Activated T-helper 1 cell treated with Interleukin-2 at 50 U/mL for 16 hours (primary cell): ENCODE measurements at places on chromosomes 4 and X.
A peak's percentile ranks its signal among the peaks of the same experiment; 100 is the strongest.

GRCh38 chr4:6313216-6313615 lies 43.6 kb downstream of the WFS1 start:
- DNase-seq: no peak

DNA sequence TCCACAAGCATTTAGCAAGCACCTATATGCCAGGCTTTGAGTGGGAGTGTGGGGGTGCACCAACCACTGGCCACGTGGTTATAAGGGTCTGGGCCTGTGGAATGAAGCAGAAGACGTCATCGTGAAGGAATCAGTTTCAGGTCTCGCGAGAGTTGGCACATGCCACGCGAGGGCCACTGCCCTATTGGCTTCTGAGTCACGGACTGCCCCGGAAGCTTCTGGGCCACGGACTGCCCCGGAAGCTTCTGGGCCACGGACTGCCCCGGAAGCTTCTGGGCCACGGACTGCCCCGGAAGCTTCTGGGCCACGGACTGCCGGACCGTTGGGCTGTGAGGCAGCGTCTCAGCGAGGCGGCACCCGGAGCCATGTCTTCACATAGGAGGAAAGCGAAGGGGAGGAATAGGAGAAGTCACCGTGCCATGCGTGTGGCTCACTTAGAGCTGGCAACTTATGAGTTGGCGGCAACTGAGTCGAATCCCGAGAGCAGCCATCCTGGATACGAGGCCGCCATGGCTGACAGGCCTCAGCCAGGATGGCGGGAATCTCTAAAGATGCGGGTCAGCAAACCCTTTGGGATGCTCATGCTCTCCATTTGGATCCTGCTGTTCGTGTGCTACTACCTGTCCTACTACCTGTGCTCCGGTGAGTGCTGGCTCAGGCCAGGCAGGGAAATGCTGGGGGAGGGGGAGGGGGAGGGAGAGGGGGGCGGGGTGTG lies at the start of gene FMR1NB:
FMR1NB (plus strand) TSS at position 300 of the 715 bp plus-strand sequence; CDS start at position 366, 66 bp downstream.
- DNase-seq: no peak

DNA sequence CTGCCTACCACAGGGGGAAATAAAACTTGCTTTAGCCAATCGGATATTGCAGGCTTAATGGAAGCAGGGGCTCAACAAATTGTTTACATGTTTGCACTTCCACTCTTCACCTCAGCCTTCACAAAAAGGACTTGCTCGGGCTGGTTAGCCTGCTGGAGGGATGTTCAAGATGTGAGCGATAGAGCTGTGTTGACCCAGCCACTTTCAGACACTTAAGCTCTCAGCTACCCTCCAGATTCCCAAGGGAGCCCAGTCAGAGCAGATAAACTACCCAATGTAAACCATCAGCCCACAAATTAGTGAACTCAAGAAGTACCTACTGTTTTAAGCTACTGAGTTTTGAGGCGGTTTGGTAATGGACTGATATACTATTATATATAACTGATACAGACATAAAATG lies 508.4 kb upstream of the FTHL17 start:
- DNase-seq: no peak

DNA sequence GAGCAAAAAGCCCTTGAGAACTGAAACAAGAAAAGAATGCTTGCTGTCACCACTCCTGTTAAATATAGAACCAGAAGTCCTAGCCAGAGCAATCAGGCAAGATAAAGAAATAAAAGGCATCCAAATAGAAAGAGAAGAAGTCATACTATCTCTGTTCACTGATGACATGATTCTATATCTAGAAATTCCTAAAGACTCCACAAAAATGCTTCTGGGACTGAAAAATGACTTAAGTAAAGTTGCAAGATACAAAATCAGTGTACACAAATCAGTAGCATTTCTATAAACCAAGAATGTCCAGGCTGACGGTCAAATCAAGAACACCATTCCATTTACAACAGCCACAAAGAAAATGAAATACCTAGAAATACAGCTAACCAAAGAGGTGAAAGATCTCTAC lies 552.7 kb upstream of the SLIT2 start:
- DNase-seq: no peak

GRCh38 chrX:129981752-129982299 lies 609 bp upstream of the BCORL1 start:
- DNase-seq: no peak

GRCh38 chrX:149829751-149830191 lies 48.0 kb downstream of the MAGEA9 start:
- no peak for DNase-seq

DNA sequence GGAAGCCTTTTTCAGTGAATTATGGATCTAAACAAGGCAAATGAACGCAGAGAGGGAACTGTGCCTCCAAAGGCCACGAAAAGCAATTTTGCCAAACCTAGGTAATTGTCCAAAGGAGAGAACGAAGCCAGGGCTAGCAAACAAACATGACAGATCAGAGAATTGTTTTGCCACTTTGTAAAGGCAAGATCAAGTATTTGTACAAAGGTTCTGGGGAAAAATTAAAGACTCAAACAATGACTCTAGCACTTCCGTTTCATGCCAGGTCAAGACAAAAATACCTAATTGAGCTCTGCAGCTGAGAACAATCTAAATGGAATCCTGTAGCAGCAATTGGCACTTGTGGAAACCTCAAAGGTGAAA lies 8.5 kb downstream of the RBM47 start:
- DNase-seq: no peak

DNA sequence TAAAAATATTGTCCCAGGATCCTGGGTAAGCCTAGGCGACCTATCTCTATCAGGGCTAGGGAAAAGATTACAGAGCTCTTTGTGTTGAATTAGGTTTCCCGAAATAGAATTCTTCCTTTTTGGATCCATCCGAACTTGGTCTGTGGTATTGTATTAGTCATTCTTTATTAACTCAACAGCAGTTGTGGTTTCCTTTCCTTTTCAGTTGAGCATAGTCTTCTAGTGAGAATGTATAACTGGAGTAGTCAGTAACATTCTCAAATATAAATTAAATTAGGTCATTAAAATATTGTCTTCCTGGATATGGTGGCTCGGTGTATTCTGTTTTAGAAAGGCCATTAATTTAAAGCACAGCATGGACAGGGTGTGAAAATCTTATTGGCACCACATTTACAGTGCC lies 520.4 kb downstream of the NLGN4X start:
- DNase-seq: no peak

DNA sequence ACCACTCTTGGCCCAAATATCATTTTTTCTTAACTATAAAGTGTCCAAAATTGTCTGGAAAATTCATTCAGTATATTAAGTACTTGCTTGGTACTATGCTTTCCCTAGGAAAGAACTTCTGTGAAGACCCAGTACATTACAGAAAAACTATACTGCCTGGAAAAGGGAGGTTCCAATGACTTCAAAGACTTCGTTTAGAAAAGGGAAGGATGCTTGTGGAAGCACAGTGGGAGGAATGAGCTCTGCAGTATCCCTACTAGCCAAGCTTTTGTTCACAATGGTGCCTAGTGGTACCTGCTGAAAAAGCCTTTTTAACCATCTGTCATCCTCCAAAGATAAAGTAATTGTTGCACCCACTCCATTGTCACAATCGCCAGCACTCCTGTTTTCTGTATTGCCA lies 7.2 kb downstream of the TEC start:
- no peak for DNase-seq

DNA sequence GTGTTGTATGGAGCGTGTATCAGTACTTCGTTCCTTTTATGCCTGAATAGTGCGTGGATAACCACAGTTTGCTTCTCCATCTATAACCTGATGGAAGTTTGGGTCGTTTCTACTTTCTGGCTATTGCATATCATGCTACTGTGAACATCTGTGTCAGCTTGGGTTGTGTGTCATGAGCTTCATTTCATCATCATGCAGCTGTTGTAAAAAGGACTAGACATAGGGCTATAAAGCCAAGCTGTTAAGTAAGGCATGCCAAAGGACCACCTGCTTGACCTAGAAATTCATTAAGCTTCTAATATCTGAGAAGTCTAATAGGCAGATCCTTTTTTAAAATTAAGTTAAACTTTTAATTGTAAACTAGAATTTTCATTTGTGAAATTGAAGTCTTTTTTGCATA lies 18.4 kb downstream of the SMS start:
- DNase-seq: no peak

GRCh38 chr4:73067971-73068394 lies 1.5 kb downstream of the COX18 start:
- DNase-seq: no peak

GRCh38 chrX:19739683-19740082 lies 147.7 kb downstream of the SH3KBP1 start:
- DNase-seq: peak; percentile 15

- DNase-seq: no peak
Observed at GRCh38 chr4:87304745-87305432, 17.8 kb downstream of the HSD17B13 start.

DNA sequence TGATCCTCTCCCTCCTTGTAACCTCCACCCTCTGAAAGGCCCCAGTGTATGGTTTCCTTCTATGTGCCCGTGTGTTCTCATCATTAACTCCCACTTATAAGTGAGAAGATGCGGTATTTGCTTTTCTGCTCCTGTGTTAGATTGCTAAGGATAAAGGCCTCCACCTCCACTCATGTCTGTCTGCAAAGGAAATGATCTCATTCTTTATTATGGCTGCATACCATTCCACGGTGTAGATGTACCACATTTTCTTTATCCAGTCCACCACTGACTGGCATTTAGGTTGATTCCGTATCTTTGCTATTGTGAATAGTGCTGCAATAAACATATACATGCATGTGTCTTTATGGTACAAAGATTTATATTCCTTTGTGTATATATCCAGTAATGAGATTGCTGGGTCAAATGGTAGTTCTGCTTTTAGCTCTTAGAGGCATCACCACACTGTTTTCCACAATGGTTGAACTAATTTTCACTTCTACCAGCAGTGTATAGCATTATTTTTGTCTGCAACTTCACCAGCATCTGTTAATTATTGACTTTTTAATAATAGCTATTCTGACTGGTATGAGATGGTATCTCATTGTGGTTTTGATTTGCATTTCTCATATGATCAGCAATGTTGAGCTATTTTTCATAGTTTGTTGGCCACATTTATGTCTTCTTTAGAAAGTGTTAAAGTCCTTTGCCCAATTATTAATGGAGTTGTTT lies 1030.9 kb downstream of the FSTL5 start:
- DNase-seq: no peak

DNA sequence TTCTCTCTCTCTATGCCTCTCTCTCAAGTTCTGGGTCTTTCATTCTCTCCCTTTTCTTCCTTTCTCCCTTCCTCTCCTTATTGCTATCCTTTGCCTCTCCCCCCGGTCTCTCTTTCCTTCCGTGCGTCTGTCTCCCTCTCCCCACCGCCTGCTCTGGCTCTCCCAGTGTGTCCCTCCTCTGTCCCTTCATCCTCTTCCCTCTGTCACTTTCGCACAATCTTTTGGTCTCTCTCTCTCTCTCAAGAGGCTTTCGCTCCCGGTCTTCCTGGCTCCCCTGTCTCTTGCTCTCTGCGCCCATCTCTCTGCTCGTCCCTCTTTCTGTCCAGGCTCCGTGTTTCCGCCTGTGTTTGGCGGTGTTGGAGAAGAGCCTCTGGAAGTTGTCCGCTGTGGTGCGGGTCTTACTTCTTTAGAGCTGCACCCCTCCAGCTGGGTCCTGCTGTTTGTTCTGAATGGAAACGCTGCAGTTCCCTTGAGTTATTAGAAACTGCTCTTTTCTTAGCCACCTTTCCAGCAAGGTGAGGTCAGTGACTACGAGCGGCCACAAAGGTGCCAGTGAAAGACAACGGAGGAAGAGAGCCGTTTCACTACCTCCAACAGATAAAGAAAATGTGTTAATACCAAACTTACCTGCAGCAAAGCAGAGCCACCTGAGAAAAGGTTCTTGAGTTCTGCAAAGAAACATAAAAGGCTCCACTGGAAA lies 1.1 kb downstream of the BMPR1B start:
- no peak for DNase-seq

DNA sequence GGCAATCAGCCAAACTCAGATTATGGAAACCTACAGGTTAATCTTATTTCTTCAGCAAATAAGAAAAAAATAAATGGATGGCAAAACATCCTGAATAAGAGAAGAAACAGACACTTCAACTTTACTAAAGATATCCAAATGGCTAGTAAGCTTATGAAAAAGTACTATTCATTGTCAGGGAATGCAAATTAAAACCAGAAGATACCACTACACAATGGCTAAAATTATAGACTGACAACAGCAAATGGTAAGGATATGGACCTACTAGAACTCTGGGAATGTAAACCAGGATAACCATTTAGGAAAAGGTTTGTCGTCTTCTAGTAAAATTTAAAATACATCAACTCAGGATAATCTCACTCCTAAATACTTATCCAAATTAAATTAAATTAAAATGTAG lies 24.3 kb downstream of the GRSF1 start:
- DNase-seq: no peak

DNA sequence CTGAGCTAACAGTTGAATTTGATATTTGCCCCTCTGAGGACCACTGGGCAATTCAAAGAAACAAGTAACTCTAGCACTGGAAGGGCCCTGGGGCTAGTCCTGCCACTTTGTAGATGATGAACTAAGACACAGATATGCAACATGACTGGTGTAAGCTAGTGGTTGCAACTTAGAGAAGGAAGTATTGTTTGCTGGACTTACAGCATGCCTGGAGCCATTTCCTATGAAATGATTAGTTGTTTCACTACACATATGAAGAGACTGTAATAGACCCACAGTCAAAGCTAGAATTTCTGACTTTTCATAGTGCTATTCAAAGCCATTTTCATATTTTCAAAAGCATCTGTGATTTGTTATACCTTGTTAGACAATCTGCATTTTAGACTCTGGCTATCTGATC lies 96.2 kb downstream of the TSPAN7 start:
- DNase-seq: no peak

GRCh38 chr4:19636451-19636850 lies 615.3 kb upstream of the SLIT2 start:
- DNase-seq: no peak

DNA sequence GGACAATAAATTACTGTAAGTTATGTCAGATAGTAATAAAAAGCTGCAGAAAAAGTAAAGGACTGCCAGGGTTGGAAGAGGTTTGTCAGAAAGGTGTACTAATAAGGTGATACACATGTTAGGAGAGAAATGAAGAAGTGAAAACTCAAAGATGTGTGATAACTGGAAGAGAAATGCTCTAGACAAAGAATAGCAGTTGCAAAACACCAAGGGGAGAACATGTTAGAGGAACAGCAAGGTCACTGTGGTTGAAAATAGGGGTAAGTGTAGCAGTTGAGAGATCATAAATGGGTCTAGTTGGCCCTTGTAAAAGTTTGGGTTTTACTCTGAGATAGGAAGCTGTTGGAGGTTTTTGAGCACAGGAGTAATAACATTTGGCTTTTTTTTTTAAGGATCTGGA lies 46.9 kb downstream of the HSPA4L start:
- no peak for DNase-seq

DNA sequence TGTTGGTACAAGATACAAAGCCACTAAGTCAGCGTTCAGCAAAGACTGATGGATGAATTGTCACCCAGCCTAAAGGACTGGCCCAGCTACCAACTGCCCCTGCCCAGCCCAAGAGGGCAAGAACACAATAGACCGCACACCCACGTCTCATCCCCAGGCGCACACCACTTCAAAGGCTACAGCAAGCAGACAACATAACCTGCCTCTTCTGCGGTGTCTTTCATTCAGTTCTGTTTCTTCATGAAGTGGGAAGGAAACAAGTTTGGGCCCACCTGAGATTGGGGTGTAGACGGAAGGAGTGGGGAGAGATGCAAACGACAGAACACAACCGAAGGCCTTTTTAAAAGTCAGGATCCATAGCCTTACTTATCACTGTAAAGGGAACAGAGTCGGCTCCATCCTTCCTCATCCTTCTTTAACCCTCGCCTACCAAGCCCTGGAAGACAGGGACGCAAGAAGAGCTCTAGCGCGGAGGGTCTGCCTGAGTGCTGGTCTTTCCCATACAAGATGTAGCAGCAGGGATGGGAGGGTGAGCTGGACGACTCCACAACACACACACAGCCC lies 691 bp downstream of the SCARB2 start:
- DNase-seq: no peak
